Stimulated activated CD8-positive, alpha-beta memory T cell treated with anti-CD3 and anti-CD28 coated beads, Interleukin-7, amount 100 ng/mL, for 1 hour (primary cell): ENCODE measurements at places on chromosomes 3 and 15.
A peak's percentile ranks its signal among the peaks of the same experiment; 100 is the strongest.

DNA sequence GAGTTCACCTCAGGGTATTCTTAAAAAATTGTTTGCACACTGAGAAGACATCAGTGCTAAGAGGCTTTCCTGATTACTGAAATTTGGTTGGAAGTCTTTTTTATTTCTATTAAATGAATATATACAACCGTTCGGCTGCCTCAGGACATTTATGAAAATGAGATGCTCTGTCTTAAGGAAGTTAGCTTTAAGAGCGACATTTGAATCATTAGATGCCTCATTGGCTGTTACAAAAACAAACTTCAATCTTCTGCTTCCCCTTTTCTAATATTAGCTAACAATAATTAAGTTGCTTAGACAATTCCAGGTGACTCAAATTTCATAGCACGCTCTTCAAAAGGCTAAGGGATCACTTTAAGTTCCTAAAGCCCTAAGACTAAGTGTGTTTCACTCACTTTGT is 673.7 kb downstream of the FHIT start:
- no peak for DNase-seq

- DNase-seq = no peak
Measured at GRCh38 chr3:38698760-38699159, 49.3 kb upstream of the SCN5A start.

GRCh38 chr3:42115215-42115614 is 24.1 kb downstream of the TRAK1 start:
- DNase-seq = no peak

- no peak for DNase-seq
Measured at GRCh38 chr3:27449530-27450150, 34.5 kb downstream of the SLC4A7 start.

DNA sequence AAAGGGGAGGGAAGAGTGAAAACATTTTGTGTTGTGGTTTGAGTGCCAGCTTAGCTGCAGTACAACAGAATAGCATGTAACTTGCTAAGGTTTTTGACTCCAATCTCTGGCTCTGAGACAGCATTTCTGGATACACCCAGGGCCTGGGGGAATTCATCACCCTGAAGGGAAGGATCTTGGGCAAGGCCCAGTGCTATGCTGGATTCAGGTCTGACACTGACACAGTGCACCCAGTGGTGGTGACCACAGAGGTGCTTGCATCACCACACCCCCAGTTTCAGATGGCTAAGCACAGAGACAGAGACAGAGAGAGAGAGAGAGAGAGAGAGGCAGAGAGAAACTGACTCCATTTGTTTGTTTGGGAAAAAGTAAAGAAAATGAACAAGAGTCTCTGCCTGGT is 74.1 kb upstream of the KBTBD8 start:
- DNase-seq = no peak

GRCh38 chr3:43093974-43094373 is 11.9 kb downstream of the POMGNT2 start:
- no peak for DNase-seq

- DNase-seq = no peak
Measured at GRCh38 chr3:113212150-113212843, 940 bp downstream of the BOC start.

DNA sequence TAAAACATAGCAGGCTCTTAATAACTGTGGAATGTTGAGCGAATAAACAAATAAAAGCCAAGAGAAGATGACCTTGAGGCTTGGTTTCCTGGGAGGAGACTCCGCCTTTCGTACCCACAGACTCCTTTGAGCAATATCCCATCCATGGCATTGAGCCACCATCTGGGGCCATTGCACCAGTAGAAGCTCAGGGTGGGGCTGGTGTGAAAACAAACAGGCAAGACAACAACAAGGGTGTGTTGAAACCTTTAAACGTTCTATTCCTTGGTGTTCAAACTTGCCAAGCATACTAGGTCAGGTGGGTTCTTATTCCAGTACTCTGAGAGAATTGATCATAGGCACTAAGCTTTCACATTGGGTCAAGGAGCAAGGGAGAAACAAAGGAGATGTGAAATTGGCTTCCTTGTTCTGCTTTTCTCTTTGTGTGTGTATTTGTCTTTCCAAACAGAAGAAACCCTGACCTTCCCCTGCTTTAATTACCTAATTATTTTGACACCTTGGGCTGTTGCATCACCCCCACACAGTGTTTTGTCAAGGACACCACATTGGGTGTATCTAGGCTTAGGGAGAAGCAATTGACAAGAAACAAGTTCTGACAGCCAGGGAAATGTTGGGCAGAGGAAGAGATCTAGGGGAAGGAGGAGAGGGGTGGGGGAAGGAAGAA is 105.1 kb upstream of the BCL6 start:
- no peak for DNase-seq

DNA sequence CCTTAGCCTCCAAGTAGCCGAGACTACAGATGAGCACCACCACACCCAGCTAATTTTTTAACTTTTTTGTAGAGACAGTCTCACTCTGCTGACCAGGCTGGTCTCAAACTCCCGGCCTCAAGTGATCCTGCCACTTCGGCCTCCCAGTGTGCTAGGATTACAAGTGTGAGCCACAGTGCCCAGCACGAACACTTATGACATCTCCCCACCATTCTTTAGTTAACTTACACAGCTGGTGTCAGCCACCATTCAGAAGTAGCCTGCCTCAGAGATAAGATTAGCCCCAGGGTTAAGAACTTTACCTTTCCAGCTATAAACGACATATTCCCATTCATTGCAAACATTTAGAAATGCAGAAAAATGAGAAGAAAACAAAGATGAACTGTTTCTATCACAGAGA is 58.2 kb downstream of the TRPM7 start:
- no peak for DNase-seq

GRCh38 chr3:47781685-47782445 is at the start of gene SMARCC1:
SMARCC1 (minus strand) TSS chr3:47781893; CDS start chr3:47781797, 96 bp downstream.
- peak; percentile 94 for DNase-seq

GRCh38 chr3:184815046-184815930 is 3.3 kb downstream of the VPS8 start:
- DNase-seq = no peak

DNA sequence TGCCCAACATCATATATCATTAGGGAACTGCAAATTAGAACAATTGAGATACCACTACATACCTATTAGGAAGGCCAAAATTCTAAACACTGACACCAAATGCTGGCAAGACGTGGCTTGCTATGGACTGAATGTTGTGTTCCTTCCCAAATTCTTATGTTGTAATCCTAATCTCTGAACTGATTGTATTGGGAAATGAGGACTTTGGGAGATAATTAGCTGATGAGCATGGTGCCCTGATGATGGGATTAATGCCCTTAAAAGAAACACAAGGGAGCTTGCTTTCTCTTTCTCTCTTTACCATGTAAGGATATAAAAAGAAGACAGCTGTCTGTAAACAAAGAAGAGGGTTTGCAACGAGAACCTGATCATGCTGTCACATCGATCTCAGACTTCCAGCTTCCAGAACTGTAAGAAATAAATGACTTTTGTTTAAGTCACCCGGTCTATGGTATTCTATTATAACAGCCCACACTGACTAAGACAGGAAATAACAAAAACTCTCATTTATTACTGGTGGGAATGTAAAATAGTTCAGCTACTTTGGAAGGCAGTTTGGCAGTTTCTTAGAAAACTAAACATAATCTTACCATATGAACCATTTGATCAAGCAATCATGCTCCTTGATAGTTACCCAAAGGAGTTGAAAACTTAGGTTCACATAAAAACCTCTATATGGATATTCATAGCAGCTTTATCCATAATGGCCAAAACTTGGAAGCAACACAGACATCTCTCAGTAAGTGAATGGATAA is 458.3 kb upstream of the CBLB start:
- DNase-seq = no peak

DNA sequence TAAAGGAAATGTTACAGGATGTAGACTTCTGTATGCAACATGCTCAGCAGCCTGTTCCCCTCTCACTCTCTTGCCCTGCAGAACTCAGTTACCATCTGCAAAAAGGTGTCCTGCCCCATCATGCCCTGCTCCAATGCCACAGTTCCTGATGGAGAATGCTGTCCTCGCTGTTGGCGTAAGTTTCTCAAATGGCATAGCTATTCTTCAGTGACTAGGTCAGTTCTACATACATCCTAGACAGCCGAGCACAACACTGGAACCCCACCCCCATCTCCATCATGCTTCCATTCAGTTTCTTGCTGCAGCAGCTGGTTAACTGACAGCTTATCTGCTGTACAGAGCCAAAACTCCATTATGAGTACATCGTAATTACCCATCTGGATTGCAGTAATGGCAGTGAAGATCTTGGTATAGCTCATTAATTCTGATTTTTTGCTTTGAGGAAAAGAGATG is 4.5 kb downstream of the THBS1 start:
- no peak for DNase-seq

DNA sequence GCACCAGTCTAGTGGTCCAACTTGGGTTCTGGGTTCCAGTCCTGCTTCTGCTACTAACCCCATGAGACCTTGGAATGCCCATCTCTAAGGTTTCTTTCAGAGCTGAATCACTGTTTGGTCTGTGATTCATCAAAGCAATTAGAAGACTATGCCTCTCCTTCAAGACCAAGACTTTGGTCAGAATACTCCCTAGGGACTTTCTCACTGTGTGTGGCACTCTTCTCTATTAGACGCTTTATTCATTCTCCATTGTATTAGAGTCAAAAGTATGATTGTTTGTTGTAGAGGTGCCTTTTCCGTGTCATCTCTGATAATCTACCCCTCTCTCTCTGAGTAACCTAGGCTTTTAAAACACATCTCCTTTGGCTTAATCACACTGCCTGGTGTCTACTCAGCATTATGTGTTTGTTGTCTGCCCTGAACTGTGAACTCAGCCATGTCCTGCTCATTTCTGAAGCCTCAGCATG is 90.5 kb downstream of the LPP start:
- DNase-seq = no peak

DNA sequence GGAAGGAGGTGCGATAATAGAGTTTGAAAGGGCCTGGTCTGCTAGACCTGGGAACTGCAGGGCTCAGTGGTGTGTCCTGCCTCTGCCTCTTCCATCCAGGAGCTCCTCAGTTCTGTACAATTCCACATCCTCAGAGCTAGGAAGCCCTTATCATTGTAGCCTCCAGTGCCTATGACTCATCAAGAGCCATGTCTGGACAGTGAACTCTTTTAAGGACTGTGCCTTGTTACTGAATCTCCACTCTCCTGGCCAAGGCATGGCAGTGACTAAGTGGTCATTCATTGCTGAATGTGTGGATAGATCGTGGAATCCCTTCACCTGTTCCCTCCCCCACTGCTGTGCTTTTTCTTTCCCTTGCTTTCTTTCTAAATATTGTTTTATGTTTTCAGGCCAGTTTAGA is 2.9 kb downstream of the TIMP4 start:
- DNase-seq = no peak

DNA sequence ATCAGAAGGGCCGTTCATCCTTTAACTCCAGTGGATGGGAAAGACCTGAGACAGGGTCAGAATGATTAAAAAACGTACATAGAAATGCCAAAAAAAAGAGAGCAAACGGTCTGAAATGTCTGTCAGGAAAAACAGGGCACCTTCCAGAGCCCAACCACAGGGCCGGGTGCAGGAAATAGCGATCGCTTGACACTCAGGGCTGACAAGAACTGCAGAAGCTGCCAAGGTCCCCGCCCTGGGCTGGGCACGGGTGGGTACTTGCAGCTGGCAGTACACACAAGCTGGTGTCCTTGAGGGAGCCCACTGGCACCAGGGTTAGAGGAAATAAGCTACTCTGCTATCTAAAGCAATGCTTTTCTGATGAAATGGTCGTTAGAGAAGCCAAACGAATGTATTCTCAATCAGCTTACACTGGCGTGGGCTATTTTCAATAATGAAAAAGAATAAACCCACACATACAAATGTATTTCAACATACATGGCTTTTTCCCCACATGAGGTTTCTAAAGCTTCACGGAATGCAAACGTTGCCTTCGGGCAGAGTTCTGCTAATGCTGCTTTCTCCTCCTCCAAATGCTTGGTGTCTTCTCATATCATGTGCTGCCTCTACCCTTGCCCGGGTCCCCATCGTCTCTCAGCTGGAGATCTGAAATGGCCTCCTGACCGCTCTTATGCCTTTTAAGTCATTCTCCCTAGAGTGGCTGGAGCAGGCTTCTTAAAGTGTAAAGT is 15.6 kb downstream of the FRMD4B start:
- no peak for DNase-seq

- no peak for DNase-seq
Measured at GRCh38 chr3:153165261-153165681, 3.2 kb downstream of the RAP2B start.

- DNase-seq = no peak
Measured at GRCh38 chr3:149114458-149114857, 15.0 kb upstream of the HPS3 start.

DNA sequence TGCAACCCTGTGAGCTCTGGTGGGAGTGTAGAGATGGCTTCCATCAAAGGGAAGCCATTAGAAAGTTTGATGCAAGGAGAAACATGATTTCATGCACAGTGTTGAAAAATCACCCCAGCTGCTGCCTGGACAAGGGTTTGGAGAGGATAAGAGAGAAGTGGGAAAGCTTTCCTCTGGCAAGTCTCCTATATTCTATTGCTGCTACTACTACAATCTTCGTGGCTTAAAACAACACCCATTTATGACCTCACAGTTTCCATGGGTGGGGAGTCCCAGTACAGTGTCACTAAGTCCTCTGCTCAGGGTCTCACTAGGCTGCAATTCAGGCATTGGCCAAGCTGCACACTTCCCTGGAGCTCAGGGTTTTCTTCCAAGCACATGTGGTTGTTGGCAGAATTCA is 229.3 kb downstream of the TAFA4 start:
- DNase-seq = no peak

DNA sequence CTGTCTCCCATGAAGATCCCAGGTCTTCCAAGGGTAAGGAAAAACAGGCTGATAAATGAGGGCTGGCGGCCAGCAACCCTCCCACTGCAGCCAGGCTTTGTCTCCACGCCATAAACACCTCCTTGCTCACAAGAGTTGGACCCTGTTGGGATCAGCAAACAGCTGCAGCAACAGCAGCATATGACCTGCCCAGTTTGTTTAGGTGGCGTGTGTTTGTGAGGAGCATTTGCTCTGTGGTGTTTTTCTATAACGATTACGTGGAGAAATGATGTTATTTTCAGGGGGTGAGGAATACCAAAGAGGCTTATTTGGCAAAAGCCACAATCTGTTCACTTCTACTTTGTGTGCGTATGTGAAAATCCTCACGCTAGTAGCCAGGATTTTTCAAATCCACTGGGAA is 58.5 kb downstream of the RFTN1 start:
- no peak for DNase-seq

- DNase-seq = no peak
Measured at GRCh38 chr15:88193415-88193814, 63.1 kb downstream of the NTRK3 start.

GRCh38 chr3:66980791-66981190 is 17.3 kb upstream of the KBTBD8 start:
- DNase-seq = no peak

GRCh38 chr3:190132371-190132770 is 11.7 kb upstream of the P3H2 start:
- no peak for DNase-seq

GRCh38 chr3:156892701-156893100 is 66.5 kb downstream of the LEKR1 start:
- DNase-seq = no peak

- DNase-seq = no peak
Measured at GRCh38 chr3:46898321-46899150, 21.0 kb downstream of the PTH1R start.

GRCh38 chr15:56523521-56523920 is 58.6 kb upstream of the MNS1 start:
- no peak for DNase-seq

GRCh38 chr3:98556164-98557130 is 24.7 kb downstream of the GPR15 start:
- no peak for DNase-seq
